Lower leg skin (tissue), 4 donors: ENCODE measurements at places on chromosomes 4 and X.

DNA sequence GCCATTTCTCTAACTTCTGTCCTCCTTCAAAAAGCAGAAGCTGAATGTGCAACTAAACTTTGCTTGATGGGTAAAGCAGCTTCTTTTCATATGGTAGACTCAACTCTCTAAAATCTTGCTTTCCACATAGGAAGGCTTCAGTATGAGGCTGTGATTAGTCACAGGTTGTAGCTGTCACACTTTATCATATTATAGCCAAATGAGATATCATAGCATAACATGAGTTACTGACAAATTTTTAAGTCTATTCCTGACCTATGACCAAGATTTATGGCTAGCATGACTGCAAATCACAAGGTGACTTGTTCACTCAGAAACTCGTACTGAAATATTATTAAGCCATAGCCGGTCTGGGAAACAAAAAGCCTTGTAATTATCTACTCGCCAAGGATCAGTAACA, 998.6 kb downstream of the RPA4 start:
- no peak for DNase-seq

DNA sequence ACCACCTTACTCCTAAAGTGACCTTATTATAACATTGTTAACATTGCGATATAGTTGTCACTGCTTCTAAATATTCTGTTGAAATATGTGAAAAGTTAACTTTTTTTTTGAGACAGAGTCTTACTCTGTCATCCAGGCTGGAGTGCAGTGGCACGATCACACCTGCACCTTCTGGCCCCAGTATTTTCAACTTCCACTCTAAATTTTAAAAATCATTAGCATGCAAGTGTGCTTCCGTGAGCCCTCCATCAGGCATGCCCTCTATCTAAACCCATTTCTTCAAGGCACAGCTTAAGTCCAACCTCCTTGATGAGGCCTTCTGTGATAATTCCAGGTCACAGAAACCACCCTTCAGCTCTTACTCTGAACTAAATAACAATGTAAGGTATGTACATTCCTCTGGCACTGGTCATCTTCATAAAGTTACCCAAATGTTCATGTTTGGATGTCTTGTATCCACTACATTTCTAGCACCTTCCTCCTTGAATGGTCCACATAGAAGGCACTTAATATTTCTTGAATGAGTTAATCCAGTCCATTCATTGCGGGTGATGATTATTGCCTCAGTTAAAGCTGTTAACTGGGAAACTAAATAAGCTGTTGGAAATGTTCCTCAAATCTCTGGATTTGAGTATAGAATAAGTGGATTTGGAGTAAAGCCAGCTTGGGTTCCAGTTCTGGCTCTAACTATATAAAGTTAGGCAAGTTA, 38.6 kb upstream of the TMEM131L start:
- no peak for DNase-seq

DNA sequence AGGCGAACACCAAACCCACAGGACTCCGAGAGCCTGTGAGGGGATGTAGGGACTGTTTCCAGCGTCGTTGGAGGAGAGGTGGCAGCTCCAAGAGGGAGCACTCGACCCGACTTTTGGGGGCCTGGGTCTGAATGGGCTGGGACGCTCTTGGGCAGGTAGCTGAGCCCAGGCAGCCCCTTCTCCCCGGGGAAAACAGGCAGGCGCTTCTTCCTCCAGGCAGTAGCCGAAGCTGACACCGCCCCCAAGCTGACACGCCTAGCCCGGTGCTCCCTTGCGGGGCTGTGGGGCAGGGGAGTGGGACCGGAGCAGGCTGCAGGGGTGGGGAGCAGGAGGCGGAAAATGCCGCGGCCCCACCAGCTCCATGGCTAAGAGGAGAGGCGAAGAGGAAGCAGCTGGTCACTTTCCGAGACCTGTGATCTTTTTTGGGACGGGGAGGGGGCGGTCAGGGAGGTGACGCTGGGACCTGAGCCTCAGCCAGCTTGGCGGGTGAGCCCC, 4.2 kb downstream of the NKX1-1 start:
- no peak for DNase-seq

- no peak for DNase-seq
Observed at GRCh38 chrX:154717824-154718223, 33.1 kb downstream of the GAB3 start.
